ENCODE measurements at places on chromosomes 1 and 21.

DNA sequence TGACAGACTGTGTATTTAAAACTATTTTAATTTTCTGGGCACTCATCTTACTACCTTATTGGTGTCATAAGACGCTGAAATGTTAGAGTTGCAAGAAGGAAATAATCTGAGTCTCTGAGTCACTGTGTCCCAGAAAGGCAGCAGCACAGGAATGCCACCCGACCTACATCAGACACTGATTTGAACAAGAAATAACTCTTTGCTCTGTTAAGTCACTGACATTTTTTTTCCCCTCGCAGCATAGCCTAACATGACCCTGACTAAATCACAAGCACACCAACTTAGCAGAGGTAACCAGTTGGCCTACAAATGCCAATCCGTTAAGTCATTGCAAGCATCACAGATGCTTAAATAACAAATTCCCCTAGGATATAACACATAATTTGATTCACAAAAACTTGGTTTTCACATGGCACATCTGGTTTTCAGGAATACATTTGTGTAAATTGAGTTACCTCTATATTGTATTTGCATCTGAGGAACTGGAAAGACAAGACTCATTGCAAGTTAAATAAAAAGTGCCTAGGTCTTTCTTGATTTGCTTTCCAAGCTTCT is 349.1 kb downstream of the SEC16B start:
- DNase-seq: no peak

DNA sequence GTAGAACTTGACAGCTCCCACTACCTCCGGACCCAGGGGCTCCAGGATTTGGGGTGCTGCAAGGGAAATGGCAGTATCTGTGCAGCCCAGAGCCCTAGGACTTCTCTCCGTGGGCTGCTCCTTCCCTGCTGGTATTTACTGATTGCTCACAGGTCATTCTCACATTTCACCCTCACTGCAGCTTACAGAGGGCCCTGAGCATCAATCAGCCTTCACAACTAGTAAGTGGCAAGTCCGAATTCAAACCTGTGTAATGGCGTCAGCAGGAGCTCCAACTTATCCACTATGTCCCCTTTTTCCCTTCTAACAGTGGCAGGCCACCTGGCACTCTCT is 32.4 kb downstream of the PIK3C2B start:
- no peak for DNase-seq

DNA sequence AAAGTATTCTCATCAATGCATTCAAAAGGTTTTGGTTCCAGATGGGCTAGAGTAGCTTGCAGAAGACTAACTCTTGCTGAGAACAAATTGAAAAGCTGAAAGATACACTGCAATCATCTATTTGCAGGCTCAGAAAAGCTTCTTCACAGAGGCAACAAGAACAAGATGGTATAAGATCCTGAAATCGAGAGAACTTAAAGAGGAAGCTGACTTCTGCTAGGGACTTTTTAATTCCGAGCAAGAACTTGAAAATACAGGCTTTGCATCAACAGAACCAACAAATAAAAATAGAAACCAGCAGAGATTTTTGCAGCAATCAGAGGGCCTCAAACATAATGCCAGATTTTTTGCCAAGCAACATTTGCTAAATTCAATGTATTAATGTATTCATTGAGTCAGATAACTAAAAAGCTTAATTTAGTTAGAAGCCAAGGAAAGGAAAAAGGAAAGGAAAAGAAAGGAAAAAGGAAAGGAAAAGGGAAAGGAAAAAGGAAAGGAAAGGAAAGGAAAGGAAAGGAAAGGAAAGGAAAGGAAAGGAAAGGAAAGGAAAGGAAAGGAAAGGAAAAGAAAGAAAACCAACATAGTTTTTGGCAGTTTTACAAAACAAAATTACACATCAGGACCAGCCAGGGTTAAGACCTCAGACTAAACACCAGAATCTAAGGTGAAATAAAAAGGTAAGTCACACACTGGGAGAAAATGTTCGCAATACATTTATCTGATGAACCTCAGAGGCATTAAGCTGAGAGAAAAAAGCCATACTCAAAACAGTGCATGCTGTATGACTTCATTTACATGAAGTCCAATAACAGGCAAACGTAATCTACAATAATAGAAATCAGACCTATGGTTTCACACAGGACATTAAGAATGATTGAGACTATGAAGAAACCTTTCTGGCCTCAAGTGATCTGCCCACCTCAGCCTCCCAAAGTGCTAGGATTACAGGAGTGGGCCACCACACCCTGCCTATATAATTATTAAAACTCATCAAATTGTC is 42.6 kb downstream of the FAF1 start:
- no peak for DNase-seq

DNA sequence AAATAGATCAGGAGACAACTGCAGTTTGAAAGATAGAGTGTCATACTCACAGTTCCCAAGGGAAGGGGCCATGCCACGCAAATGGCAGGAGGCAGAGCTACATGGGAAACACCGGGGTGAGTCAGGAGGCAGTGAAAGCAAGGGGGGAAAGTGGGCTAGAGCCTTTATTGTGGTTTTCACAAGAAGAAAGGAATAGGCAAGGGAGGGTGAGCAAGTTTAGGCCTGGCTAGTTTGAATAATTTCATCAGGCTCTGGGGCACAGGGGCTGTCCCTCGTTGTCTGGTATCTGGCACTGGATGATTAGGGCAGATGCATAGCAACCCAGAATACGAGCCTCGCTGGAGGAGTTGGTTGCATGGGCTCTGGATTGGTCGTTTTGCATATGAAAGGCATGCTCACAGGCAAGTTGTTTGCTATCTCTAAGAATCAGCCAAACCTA is 17.0 kb upstream of the ITLN2 start:
- DNase-seq: peak; percentile 29

GRCh38 chr1:9626201-9626608 is 25.3 kb upstream of the PIK3CD start:
- peak; percentile 13 for DNase-seq

- no peak for DNase-seq
These were observed 30.6 kb downstream of the RABIF start for GRCh38 chr1:202858331-202858730.

DNA sequence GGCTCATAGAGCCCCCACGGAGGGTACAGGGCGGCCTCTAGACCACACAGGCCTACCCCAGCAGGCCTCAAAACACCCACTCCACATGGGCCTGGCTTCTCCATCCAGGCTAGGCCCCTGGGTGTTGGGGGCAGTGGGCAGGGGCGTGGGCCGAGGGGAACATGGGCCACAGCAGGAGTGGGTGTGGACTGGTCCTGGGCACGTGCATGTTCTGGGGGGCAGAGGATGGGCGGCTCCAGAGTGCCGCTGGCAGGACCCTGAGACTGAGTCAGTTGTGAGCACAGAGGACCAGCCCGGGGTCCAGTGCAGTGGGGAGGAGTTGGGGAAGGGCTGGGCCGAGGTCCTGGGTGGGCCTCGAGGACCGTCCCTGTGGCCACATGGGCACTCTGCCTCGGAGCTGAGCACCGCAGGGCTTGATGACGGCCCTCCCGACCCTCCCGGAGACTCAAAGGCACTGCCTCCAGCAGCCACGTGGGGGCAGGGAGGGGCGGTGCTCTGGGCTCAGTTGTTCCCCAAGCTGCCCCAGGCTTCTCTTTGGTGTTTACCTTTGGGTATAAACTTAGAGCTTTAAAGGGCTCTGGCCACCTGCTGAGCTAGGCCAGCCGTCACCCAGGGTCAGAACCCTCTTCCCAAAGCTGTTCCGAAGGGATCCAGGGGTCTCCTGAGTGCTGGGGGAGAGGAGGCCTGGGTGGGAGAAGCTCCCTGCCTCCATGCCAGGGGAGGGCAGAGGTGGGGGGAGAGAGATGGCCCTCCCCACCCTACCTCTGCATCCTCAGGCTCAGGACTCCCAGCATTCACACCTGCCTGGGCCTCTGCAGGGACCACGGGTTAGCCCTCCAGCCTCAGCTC is 79.9 kb downstream of the MORN1 start:
- peak; percentile 41 for DNase-seq

DNA sequence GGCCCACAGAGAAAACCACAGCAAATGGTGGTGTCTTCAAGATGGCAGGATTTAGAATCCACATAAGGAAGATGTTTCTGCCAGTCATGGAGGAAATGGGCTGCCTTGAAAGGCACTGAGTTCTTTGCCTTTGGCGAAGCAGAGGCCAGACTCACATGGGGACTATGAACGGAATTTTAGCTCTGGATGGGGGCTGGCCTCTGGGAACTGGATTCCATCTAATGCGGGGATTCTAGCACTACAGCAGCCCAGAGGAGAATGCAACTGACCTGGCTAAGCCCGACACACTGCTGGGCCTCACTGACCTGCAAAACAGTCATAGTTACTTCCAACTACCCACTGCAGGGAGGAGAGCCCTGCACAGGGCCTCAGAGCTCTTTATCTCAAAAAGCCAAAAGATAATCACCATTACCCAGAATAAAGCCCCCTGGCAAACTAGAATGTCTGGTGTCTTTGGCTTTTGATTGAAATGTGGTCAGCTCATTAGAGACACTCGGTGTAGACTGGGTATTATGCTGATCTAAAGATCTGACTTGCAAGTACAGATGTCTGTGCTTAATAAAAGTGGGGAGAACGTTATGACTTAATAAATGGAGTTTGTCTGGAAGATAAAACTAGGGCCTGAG is 11.6 kb downstream of the HCRTR1 start:
- DNase-seq: no peak

DNA sequence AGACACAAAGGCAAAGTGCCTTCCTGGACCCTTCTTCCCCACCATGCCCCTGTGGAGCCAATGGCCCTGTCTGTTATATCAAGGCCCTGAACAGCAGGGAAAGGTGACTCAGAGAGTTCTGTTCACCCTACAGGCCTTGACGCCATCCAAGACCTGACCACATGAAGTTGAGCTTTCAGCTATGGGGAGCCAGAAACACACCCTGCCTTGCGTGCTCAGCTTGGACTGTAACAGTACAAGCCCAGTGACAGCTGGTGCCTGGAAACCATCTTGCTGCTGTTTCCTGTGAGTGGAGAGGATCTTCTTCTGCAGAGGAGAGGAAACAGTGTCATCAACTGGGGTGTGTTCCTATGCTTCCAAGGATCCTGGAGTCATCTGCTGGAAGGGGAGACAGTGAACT is 165.0 kb upstream of the IRF2BP2 start:
- DNase-seq: no peak

GRCh38 chr1:154978360-154978759 is 3.9 kb downstream of the CKS1B start:
- no peak for DNase-seq

GRCh38 chr1:26079960-26080814 is 12.8 kb upstream of the TRIM63 start:
- no peak for DNase-seq

DNA sequence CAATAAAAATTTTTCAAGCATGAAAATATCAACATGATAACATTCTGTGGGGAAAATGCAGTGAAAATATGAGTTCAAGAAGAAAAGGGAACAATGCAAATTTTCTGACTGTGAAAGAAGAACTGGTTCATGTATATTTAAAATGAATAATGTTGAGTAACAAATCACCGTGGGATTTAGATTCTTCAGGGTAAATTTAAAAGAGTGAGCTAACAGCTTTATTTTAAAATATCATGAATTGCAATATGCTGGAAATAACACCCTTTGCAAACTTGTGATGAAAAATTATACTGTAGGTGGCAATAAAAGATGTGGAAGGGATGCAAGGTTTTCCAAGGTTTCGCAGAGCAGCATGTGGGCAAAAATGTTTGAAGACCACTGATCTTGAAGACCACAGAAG is 13.2 kb upstream of the SSX2IP start:
- DNase-seq: no peak

- no peak for DNase-seq
These were observed 10.0 kb upstream of the PADI4 start for GRCh38 chr1:17297991-17298390.

DNA sequence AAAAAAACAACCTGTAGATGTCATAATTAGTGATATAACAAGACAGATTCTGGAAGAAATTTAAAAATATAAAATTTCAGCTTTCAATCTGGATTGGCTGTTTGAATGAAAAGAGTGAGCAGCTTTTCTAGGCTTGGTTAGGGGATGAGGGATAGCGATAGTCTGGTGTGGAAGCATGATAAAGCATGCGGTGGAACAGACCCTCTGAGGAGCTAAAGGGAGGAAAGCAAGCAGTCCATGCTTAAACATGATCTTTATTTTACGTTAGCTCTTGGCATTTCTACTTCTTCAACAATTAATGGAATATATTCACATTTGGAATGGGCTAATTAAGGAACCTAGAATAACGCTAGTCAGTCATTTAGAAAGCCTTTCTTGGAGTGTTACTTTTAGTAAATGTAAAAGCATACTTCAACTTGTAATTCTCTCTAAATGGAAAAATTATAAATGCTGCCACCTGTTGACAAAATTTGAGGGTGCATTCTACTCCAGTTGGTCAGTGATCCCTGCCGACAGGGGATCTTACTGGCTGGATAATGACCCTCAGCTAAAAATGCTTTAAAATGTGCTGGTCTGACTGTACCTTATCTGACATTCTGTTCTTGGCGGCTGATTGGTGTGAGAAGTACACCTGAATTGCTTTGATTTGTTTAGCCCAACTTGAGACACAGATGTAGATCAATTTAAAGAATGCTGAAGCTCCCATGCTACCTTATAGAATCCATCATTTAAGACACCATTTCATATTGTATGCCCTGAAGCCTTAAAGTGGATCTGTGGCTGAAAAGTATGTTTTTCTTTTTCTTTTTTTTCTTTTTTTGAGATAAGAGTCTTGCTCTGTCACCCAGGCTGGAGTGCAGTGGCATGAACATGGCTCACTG is 61.2 kb downstream of the AK4 start:
- no peak for DNase-seq

- no peak for DNase-seq
These were observed 14.7 kb downstream of the NEK2 start for GRCh38 chr1:211660718-211661222.

DNA sequence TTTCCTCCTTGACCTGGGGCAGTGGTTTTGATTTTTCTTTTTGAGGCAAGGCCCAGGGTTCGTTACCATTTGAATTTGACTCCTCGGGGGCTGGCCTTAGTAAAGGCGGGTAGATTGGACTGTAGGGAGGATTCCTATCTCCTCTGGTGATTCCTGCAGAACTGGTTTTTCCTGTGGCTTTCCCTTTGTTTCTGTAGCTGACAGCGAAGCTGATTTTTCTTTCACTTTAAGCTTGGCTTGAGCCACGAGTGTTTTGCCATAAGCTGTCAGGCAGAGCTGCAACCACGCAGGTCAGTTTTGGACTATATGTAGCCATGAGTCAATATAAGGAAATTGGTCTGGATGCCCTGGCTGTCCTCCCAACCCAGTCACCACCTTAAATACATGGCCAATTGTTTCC is 28.7 kb upstream of the KCNJ15 start:
- DNase-seq: no peak

GRCh38 chr1:55786396-55786795 is 571.2 kb upstream of the USP24 start:
- no peak for DNase-seq
